ENCODE measurements at places on chromosomes 2 and 18.

DNA sequence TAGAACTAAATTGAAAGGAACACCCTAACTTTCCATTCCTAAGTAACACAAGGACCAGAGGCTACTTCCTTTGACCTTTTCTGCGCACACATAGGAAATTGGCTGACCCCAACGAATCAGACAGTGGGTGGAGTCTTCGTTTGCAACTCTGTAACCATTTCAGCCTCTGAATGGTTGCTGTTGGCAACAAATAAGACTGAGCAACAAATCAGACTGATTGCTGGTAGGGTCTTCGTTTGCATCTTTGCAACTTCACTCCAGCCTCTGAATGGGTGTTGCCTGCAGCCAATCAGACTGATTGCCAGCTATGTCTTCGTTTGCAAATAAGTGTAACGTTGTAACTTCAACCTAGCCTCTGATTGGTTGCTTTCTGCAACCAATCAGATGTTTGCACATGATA is 34.6 kb downstream of the USP40 start:
- peak; percentile 39 for DNase-seq

GRCh38 chr2:230184727-230185578 is 34.8 kb downstream of the SP110 start:
- DNase-seq: no peak

GRCh38 chr2:219159771-219160185 is 837 bp downstream of the NHEJ1 start:
- no peak for DNase-seq

- DNase-seq: peak; percentile 64
Observed at GRCh38 chr2:84865181-84865783, 15.6 kb downstream of the TRABD2A start.

DNA sequence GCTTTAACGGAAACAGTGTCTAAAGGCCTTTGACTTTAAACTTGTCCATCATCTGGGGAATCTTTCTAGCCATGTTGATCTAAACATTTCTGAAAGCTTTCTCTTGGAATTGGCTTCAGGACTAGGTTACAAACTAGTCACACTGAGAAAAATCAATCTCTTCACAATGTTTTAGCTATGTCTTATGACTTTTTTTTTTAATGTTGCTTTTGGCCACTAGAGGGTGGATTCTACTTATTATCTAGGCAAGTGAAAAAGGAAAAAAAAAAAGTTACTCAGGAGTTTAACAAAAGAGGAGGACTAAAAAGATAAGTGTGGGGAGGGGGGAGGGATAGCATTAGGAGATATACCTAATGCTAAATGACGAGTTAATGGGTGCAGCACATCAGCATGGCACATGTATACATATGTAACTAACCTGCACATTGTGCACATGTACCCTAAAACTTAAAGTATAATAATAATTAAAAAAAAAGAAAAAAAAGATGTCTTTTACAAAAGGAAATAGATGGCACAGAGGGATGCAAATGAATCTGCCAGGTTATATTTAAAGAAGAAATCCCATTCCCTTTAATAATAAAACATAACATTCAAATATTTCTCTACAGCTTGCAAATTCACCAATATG is 160.4 kb upstream of the PID1 start:
- DNase-seq: peak; percentile 83
